ENCODE measurements at places on chromosomes 12 and 14.

DNA sequence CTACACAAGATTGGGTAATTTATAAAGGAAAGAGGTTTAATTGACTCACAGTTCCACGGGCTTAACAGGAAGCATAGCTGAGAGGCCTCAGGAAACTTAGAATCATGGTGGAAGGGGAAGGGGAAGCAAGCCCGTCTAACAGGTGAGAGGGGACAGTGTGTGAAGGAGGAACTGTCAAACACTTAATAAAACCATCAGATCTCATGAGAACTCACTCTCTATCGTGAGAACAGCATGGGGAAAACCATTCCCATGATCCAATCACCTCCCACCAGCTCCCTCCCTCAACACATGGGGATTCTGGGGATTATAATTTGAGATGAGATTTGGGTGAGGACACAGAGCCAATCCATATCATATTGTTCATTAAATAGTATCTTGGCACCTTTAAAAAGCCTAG is 56.1 kb downstream of the EPS8 start:
- DNase-seq: no peak

DNA sequence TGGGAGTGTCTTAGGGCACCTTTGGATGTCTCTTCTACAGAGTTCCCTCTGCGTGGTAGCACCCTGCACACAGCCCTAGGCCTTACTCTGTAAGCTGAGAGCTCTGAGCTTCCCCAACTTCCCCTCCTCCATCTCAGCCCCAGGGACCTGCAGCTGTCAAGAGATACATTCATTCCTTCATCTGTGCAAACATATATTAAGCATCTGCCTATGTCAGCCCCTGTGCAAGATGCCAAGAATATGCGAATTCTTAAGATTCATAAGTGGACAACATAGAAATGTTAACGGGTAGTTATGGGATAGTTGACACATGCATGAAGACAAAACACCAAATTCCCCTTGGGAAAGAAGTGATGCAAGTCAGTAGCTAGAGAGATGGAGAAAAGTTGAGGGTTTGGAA is 190.8 kb downstream of the SLC41A2 start:
- DNase-seq: no peak

DNA sequence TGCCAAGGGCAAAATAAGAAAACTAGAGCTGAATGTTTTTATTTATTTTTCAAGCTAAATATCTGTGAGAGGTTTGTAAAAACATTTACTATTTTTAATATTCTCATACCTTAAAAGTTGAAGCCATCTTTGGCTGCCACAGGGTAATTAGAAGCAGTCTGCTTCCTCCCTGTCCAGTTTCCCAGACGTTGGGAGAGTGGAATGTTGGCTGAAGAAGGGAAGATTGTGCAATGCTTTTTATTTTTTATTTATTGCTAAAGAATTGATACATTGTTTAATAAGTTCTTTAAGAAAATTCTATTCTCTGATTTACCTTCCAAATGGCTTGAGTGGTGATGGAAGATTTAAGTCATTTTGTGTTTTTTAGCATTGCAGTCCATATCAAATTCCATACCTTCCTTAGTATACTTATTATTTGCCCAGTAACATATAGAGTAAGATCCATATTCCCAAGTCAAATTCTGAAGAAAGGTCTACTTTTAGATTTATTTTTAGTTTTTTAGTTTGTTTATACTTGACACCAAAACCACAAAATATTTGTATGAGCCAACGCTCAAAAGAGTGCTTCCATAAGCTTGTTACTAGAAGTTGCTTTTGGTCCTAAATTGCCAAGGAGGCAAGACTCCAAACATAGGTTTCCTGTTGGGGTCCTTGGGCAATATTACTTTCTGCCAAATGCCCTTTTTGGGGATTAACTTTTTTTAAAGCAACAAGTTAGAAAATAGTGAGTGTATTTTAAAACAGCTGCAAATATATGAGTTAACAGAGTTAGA is 124.0 kb upstream of the CPM start:
- no peak for DNase-seq

DNA sequence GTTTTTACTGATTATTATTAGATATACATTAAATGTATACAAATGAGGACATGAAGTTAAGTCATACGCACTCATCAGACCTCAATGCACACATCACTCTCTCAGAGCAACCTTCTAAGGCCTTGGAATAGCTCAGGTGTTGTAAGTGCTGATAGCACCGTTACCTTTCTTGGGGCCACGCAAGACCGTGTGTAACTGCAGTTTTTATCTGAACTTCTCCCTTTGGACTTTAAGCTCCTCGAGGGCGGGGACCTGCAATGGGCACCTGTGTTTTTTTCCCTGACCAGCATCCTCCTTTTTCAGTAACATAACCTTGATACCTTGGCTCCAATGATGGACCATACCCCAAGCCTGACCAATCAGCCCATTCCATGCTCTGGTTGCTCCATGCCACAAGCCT is 136.5 kb upstream of the TMCC3 start:
- no peak for DNase-seq

- no peak for DNase-seq
These were observed 207.7 kb downstream of the CACNA1C start for GRCh38 chr12:2260441-2260840.

- DNase-seq: no peak
These were observed 33.1 kb downstream of the CAMKK2 start for GRCh38 chr12:121263206-121263935.

DNA sequence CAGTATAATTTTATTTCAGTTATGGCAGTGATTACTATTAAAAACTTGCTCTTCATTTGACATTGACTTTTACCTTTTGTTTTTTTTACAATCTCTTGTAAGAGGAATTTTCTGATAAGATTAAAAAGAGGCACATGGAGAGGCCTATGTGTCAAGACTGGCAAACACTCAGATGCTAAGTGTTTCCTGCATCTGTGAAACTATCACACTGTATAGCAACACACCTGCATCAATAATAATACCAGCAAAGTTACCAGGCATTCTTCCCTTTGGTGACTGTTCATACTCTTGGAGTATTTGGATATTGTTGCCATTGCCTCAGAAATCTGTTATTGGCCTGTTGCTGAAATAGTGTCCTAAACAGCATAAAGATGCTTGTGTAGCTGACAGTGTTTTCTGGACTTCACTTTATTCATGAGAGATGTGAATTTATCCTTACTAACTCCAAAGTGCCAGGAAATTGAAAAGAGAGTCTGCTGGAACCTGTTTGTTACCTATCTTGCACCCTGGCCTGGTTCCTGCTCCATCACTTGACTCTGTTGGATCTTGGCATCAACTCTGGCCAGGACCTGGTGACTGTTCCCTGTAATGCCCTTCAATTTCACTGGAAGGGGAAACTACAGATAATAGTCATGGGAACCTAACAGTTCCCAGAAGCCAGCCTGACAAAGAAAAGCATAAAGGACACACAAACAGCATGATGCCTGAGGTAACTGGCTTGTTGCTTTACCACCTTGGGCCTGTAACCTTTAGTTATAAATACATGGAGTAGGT is 19.8 kb downstream of the SLC16A7 start:
- DNase-seq: no peak

DNA sequence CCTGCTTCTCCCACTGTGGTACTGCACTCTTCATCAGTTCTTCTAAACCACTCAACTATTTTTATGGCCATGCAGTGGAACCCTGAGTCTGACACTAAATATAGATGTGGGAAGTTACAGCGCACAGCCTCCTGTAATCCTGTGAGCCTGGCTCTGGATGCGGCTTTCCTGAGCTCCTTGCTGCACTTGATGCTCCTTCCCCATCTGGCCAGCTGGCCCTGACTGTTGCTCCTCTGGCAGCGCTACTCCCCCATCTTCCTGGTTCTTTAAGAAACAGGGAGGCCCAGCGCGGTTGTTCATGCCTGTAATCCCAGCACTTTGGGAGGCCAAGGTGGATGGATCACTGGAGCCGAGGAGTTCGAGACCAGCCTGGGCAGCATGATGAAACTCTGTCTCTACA is 24.6 kb downstream of the IQSEC3 start:
- no peak for DNase-seq

DNA sequence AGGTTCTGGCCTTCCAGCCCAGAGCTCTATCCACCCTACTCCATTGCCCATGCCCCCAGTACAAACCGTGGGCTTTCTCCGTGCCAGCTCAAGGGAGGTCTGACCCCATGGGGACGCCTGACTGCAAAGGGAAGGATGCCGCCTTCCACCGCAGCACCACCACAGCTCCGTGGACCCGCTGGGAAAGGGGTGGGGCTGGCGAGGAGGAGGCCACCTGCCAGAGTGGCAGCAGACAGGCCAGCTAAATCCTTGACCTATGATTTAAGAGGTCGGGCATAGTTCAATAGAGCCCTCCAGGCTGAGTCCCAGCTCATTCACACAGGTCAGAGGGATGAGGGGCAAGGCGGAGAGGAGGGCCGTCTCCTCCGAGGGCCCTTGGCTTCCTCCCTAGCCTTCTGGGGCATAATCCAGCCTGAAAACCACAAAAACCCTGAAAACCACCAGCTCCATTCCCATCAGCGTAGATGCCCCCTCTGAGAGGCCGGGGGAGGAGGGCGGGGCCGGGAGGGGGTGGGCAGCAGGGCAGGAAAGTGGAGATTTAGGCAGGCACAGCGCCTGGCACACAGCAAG is 14.9 kb upstream of the FIGNL2 start:
- DNase-seq: no peak

GRCh38 chr12:95240556-95240955 is 22.9 kb downstream of the VEZT start:
- DNase-seq: no peak

- peak; percentile 3 for DNase-seq
These were observed 28.7 kb upstream of the PLD4 start for GRCh38 chr14:104895786-104896661.

GRCh38 chr14:101181446-101182313 is 278.2 kb upstream of the RTL1 start:
- DNase-seq: no peak

- DNase-seq: no peak
These were observed 58.5 kb downstream of the SLC4A8 start for GRCh38 chr12:51482929-51483697.

DNA sequence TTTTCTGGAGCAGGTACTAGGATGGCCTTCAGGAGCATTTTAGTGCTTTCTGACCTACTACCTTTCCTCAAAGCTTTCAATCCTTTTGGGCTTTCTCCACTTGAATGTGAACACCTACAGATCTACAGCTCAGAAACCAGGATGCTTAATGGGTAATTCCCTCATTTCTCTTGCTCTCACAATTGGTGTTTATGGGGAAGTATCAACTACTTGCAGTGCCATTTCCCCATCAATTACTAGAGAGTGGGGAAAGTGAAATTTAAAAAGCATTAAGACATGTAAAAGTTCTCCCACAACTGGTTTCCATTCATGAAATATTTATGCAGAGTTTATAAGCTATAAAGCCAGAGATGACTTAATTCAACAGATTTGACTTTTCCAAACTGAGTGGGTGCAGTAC is 2.1 kb upstream of the YY1 start:
- DNase-seq: no peak

- no peak for DNase-seq
These were observed 54.6 kb downstream of the NUAK1 start for GRCh38 chr12:106084014-106084671.

DNA sequence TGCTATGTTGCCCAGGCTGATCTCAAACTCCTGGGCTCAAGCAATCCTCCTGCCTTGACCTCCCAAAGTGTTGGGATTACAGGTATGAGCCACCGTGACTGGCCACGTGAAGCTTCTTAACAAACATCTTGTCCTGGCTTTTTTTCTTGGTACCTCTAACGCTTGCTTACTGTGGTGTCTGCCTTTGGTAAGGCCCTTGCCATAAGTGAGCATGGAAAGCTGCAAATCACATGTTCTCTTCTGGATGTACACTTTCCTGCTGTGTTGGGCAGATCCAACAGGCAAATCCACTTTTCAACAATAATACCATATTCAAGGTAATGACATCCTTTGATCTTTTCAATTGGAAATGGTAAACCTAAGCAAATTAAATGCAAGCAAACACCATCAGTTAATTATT is 54.6 kb downstream of the ARF6 start:
- no peak for DNase-seq

DNA sequence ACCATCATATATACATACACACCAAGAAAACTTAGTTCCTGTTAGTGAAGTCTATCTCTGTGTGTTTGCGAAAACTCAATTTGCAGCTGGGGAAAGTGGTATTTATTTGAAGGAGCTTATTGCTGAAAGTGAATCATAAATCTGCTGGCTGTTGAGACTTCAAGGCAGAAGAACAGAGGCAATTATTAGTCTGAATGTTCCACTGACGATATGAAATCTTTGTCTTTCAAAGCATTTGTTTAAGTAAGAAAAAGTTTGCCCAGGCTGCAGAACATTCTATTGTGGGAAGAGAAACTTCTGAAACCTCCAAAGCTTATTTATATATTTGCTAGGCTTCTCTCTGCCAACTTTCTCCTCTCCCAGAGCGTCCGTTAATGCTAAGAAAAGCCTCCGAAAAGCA is 255.7 kb upstream of the TMPO start:
- DNase-seq: no peak

GRCh38 chr14:52251724-52252123 is 15.8 kb upstream of the PTGDR start:
- no peak for DNase-seq

- peak; percentile 27 for DNase-seq
These were observed 554 bp downstream of the SPPL3 start for GRCh38 chr12:120903412-120904196.

GRCh38 chr14:34872822-34873588 is 2.2 kb downstream of the BAZ1A start:
- DNase-seq: no peak

DNA sequence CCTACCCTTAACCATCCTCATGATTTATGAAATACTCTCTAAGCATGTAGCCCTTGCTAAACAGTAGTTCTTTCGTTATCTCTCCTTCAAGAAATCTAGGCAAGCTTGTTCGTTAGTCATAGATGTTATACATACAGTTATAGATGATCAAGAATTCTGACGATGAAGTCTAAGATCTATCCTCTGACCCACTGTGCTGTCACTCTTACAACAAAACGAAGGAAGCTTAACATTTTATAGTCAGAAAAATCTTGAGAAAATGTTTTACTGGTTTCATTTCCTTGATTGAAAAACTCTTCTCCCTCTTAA is 68.9 kb downstream of the SPPL3 start:
- DNase-seq: no peak

GRCh38 chr12:68633614-68634558 is 23.2 kb downstream of the RAP1B start:
- no peak for DNase-seq

DNA sequence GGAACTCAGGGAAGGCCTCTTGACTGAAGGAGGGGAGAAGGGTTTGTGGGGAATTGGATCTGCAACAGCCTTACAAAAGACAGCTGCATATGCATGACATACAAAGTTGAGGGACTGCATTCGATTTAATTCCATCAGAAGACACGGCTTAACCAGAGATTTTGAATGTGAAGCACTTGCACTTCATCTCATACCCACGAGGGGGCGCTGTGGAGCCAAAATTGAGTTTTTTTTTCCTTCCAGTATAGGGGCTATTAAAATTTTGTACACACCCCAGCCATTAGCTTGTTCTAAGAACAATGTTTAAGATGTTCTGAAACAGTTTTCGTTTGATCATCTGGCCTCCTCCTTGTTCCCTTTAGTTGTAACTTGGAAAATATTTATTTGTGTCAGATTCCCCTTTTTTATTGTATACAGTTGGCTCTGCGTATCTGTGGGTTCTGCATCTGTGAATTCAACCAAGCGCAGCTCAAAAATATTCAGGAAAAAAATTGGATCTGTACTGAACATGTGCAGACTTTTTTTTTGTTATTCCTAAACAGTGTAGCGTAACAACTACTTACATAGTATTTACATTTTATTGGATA is 1.6 kb downstream of the SUDS3 start:
- DNase-seq: peak; percentile 67
